ENCODE measurements at places on chromosomes 12 and 14. TPM values are rescaled to one million over a fixed set of nuclear protein-coding genes. Genes with fewer than 3 reads are reported as not detected.

The MAP1LC3B2 gene
- 1.2 TPM for total RNA-seq

The NEUROD4 gene
- total RNA-seq: not detected

The RAD9B gene
- total RNA-seq: 0.36 TPM

The NEK9 gene
- total RNA-seq: 38.4 TPM

The PPFIBP1 gene
- total RNA-seq: 34.2 TPM

The COX14 gene
- 75.1 TPM for total RNA-seq

The RNU4-1 gene
- not detected for total RNA-seq

The ASPG gene
- total RNA-seq: not detected

The ACVRL1 gene
- total RNA-seq: 0.30 TPM

The ESR2 gene
- total RNA-seq: 0.04 TPM

The RPS6KL1 gene
- total RNA-seq: 0.45 TPM

The DCN gene
- total RNA-seq: not detected

The RAPGEF3 gene
- total RNA-seq: 1.2 TPM

The KLRB1 gene
- total RNA-seq: not detected

The ALDH2 gene
- total RNA-seq: 88.2 TPM

The FKBP4 gene
- total RNA-seq: 92.9 TPM

The USP5 gene
- 87.6 TPM for total RNA-seq

The ADAM21 gene
- not detected for total RNA-seq

The SOAT2 gene
- total RNA-seq: 0.26 TPM

The CLEC2D gene
- 0.75 TPM for total RNA-seq

The PTGER2 gene
- 2.0 TPM for total RNA-seq

The KIF26A gene
- total RNA-seq: 3.1 TPM
